Fibroblast of lung (primary cell): ENCODE measurements at places on chromosomes 6 and 20.

GRCh38 chr6:88008411-88008810, 39.2 kb upstream of the SPACA1 start:
- no peaks in the 10 kb centered on the region for H3K27me3 ChIP-seq
- H3K4me1 ChIP-seq, result no peaks in the 10 kb centered on the region
- DNase-seq, result peak; percentile 10
- H3K36me3 ChIP-seq, result no peaks in the 10 kb centered on the region
- H3K4me3 ChIP-seq, result no peak overlapping the region
- no peak overlapping the region for H3K27ac ChIP-seq

DNA sequence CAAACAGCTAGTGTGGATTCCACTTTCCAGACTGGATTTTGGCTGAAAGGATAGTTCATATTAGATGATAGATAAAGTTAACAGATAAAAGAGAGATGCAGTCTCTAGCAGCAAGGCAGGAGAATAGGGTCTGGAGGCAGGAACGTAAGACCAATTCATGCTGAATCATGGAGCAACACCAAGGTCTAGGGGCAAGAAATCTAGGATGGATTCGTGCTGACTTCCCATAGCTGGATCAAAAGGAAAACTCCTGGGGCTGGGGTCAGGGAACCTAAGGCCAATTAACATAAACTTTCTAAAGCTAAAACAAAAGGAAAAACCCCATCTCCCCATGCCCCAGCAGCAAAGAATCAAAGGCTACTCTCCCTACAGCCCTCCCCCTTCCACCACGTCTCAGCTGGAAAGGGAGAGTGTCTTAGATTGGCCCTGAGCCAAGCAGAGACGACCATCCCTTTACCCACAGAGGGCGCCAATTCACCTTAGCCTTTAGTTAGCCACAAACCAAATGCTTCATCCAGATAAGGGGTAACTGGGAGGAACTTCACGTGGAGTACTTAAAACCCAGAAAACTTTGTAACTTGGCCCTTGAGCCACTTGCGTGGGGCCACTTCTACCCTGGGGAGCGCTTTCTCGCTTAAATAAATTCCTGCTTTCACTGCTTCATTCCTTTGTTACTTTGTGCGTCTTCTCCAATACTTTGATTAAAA, 7.6 kb downstream of the TREM1 start:
- H3K27ac ChIP-seq, result no peak overlapping the region
- DNase-seq, result peak; percentile 55
- H3K27me3 ChIP-seq, result no peaks in the 10 kb centered on the region
- no peaks in the 10 kb centered on the region for H3K4me1 ChIP-seq

DNA sequence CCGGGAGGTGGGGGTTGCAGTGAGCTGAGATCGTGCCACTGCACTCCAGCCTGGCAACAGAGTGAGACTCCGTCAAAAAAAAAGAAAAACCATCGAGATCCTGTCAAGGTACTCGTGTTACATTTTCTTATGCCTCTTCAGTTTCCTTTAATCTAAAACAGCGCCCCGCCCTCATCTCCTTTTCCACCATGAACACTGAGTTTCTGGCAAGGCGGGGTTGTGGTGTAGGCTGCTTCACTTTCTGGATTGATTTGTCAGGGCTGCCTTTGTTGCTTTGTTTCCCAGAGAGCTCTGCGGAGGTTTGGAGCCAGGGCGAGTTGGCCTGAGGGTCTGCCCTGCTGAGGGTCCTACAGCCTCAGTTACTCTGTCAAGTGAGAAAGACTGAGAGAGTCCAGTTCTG, 8.9 kb downstream of the ITPR3 start:
- H3K36me3 ChIP-seq, result no peaks in the 10 kb centered on the region
- H3K27me3 ChIP-seq, result no peaks in the 10 kb centered on the region
- no peak overlapping the region for H3K4me3 ChIP-seq
- peaks cover 2% of the 10 kb centered on the region for H3K4me1 ChIP-seq

DNA sequence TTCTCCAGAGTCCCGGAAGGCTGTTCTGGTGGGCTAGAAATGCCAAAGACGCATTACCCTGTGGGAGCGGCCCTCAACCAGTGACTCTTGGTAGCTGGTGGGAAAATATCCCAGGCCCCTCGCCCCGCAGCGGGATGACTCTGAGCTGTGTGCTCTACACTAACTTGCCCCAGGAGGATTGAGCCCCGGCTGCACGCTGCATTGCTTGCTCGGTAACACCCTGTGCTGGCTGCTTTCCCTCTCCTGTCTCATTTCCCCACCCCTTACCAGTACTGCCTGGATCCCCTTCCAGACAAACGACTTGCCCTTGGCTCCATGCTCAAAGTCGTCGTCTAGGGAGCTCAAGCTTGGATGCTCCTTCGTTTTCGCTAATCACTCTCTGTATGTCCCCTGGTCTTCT, 411.8 kb upstream of the SULF2 start:
- DNase-seq, result no peak
- H3K27me3 ChIP-seq, result no peaks in the 10 kb centered on the region
- no peaks in the 10 kb centered on the region for H3K36me3 ChIP-seq

- no peaks in the 10 kb centered on the region for H3K4me1 ChIP-seq
- no peaks in the 10 kb centered on the region for H3K36me3 ChIP-seq
- no peak overlapping the region for H3K27ac ChIP-seq
- DNase-seq, result no peak
- H3K4me3 ChIP-seq, result no peak overlapping the region
Observed at GRCh38 chr6:156398371-156398770, 378.8 kb upstream of the ARID1B start.

DNA sequence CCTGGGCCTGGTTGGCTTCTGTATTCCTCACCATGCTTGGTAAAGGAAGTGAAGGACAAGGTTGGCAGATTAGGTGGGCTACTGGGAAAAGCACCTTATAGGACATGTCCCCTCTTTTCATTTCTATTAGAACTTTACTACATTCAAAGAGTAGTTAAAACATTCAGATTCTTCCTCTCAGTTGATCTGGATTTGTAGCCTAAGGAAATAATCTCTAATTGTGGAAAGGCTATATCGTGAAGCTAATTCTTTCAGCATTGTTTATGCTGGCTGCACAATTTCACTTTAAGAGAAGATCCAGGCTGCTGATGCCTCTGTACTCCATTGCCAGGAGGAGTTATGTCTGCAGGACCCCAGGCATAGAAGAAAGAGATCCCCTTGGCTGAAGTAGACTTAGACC, 58.8 kb downstream of the ARHGAP40 start:
- no peak overlapping the region for H3K4me3 ChIP-seq
- H3K4me1 ChIP-seq, result no peaks in the 10 kb centered on the region
- H3K27ac ChIP-seq, result no peak overlapping the region
- no peak for DNase-seq

DNA sequence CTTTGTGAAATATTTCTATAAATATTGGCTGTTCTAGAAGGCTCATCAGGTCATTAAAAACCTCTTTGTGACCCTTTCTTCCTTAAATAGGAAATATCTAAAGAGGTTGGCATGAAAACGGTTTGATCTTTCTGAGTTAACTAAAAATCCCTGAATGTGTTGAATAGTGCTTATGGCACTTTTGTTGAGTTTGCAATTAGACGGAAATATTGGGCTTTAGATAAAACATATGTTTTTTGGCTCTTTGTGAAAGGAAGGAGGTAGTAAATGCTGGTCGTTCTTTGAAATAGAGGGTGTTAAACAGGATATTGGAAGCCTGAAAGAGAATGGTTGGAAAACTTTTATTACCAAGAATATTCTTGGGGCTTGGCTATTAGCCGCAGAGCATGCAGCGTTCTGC, 163.0 kb downstream of the ARID1B start:
- H3K36me3 ChIP-seq, result no peaks in the 10 kb centered on the region
- H3K27me3 ChIP-seq, result no peaks in the 10 kb centered on the region
- DNase-seq, result no peak
- no peak overlapping the region for H3K27ac ChIP-seq
- no peaks in the 10 kb centered on the region for H3K4me1 ChIP-seq

DNA sequence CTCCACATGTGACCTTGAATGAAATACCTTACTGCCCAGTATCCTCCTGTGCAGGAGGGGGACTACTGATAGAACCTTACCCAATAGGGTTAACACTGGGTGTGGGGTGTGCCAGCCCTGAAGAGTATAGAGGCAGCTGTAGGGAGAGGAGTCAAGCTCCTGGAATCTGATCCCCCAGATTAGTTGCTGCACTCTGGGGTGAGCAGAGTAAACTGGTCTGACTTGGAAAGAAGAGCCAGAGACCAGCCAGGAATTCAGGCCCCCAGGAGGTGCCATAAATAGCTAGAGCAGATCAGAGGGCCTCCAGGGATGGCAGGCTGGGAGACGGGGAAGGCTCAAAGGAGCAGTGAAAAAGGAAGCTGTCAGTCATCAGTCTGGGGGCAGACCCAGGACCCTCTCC, 3.5 kb upstream of the APOBEC2 start:
- no peaks in the 10 kb centered on the region for H3K36me3 ChIP-seq
- no peak overlapping the region for H3K4me3 ChIP-seq
- H3K27me3 ChIP-seq, result peaks cover 2% of the 10 kb centered on the region
- H3K4me1 ChIP-seq, result no peaks in the 10 kb centered on the region

- DNase-seq, result no peak
- H3K27ac ChIP-seq, result no peak overlapping the region
- no peaks in the 10 kb centered on the region for H3K4me1 ChIP-seq
- H3K4me3 ChIP-seq, result no peak overlapping the region
- H3K36me3 ChIP-seq, result no peaks in the 10 kb centered on the region
Observed at GRCh38 chr6:73666393-73666792, 12.6 kb upstream of the SLC17A5 start.

- no peak overlapping the region for H3K27ac ChIP-seq
- no peak for DNase-seq
- H3K4me3 ChIP-seq, result no peak overlapping the region
- no peaks in the 10 kb centered on the region for H3K4me1 ChIP-seq
Observed at GRCh38 chr20:63130658-63131577, 85.0 kb downstream of the YTHDF1 start.

DNA sequence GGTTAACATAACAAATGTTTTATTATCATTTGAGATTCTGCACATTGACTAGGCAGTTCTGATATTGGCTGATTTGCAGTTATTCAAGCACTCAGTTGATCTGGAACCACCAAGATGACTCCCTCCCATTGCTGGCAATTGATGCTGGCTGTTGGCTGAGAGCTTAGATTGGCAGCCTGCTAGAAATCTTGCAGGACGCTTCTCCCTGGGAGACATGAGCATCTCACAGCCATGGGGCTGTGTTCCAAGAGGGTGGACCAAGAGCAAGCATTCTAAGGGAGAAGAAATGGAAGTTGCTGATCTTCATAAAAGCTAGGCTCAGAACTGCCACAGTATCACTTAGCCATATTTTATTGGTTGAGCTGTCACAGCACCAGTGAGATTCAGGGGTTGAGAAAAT, 233.4 kb upstream of the ID4 start:
- H3K27me3 ChIP-seq, result no peaks in the 10 kb centered on the region
- H3K36me3 ChIP-seq, result no peaks in the 10 kb centered on the region
- H3K4me3 ChIP-seq, result no peak overlapping the region
- DNase-seq, result no peak
- H3K4me1 ChIP-seq, result no peaks in the 10 kb centered on the region
- no peak overlapping the region for H3K27ac ChIP-seq

- H3K4me3 ChIP-seq, result no peak overlapping the region
- no peak for DNase-seq
- H3K36me3 ChIP-seq, result no peaks in the 10 kb centered on the region
Observed at GRCh38 chr6:37272834-37273566, 15.1 kb upstream of the TMEM217 start.

- DNase-seq, result no peak
- peaks cover 4% of the 10 kb centered on the region for H3K27me3 ChIP-seq
- no peaks in the 10 kb centered on the region for H3K36me3 ChIP-seq
- no peak overlapping the region for H3K27ac ChIP-seq
Observed at GRCh38 chr20:44450903-44451450, 24.7 kb upstream of the TTPAL start.

DNA sequence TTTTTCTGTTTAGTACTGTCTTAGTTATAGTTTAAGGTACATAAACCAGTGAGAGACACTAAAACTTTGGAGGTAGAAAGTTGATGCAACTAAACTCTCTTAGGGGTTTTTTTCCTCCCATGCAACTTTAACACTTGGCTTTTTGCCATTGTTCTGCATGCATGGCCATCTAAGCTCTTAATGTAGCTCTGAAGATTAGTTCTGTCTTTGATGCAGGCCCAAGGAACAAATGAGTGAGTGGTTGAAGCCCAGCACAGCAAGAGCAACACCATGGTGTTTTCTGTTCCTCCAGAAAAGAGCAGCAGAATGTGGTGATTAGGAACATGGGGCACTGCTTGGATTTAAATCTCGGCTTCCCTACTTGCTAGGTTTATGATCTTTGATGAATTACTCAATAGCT, 89.3 kb downstream of the L3MBTL3 start:
- H3K27me3 ChIP-seq, result no peaks in the 10 kb centered on the region
- no peaks in the 10 kb centered on the region for H3K36me3 ChIP-seq
- no peak for DNase-seq
- no peak overlapping the region for H3K27ac ChIP-seq
- H3K4me3 ChIP-seq, result no peak overlapping the region

- DNase-seq, result no peak
- no peak overlapping the region for H3K4me3 ChIP-seq
- H3K27ac ChIP-seq, result no peak overlapping the region
- H3K27me3 ChIP-seq, result no peaks in the 10 kb centered on the region
Observed at GRCh38 chr6:4781426-4781825, 5.2 kb downstream of the CDYL start.

- peaks cover 2% of the 10 kb centered on the region for H3K27me3 ChIP-seq
- H3K36me3 ChIP-seq, result no peaks in the 10 kb centered on the region
- no peak overlapping the region for H3K27ac ChIP-seq
Observed at GRCh38 chr6:43851204-43851865, 81.3 kb downstream of the VEGFA start.

DNA sequence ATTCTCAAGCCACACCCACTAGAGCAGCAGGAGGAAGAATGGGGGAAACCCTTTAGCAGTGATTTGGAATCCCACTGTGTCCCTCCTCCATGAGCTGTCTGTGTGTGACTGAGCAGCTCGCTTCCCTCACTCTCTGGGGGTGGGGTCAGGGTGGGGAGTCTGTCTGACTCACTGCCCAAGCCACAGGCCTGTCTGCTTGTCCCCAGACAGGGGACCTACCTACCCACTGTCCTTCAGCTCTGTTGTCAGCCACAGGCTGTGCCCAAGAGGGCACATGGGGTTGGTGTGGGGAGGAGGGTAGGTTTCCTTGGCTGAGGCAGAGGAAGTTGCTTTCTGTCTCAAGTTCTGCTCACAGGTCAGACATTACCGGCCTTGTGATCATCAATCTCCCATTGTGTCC, 127.0 kb downstream of the MAFB start:
- H3K4me3 ChIP-seq, result no peak overlapping the region
- peaks cover 4% of the 10 kb centered on the region for H3K4me1 ChIP-seq
- no peaks in the 10 kb centered on the region for H3K27me3 ChIP-seq
- no peak overlapping the region for H3K27ac ChIP-seq
- DNase-seq, result peak; percentile 38
- H3K36me3 ChIP-seq, result no peaks in the 10 kb centered on the region

- no peak overlapping the region for H3K27ac ChIP-seq
- no peaks in the 10 kb centered on the region for H3K4me1 ChIP-seq
- no peak for DNase-seq
- H3K36me3 ChIP-seq, result no peaks in the 10 kb centered on the region
Observed at GRCh38 chr6:20583444-20583800, 49.2 kb downstream of the CDKAL1 start.
